ENCODE measurements at places on chromosomes 12 and 14.

GRCh38 chr14:68346556-68347343, 446.1 kb downstream of the ZFP36L1 start:
- no peak for DNase-seq

GRCh38 chr12:6883683-6884082, 10.6 kb upstream of the SPSB2 start:
- no peak for DNase-seq

- no peak for DNase-seq
These were observed 2.7 kb downstream of the CIROP start for GRCh38 chr14:23101986-23102625.

DNA sequence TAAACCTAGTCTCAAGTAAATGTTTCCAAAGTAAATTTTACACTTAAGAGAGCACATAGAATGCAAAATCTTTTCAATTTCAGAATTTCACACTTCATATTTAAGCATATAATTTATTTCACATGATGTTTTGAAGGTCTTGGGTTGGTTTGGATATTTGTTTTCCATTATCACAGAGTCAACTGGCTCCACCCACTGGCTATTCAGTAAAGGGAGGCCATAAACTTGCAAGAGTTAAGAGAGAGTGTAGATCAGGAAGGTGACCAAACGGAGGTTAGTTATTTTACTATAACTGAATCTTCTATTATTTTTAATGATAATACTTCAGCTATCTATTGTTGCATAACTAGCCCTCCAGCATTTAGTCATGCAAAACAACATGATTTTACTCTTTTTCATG, 6.2 kb upstream of the CPNE8 start:
- DNase-seq = no peak

GRCh38 chr12:54452628-54453027, 20.8 kb downstream of the GTSF1 start:
- no peak for DNase-seq

DNA sequence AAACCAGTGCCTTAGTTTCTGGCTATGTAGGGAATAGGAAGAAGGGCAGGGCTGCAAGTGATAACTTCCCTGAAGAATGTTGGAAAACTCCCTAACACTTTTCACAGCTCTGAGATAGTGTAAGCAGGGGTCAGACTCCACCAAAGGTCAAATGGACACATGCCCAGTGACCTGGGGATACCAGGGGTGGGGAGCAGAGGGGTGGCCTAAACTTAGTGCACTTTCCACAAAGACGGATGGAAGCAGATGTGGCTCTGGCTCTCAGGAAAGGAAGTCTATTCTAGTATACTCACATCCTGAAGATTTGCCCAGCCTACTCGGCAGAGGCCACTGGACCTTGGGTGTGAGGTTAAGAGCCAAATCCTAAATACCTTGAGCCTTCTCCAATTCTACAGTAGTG, 285.8 kb downstream of the NUAK1 start:
- peak; percentile 62 for DNase-seq

GRCh38 chr12:6946033-6946919, 2.5 kb downstream of the C12orf57 start:
- peak; percentile 62 for DNase-seq

DNA sequence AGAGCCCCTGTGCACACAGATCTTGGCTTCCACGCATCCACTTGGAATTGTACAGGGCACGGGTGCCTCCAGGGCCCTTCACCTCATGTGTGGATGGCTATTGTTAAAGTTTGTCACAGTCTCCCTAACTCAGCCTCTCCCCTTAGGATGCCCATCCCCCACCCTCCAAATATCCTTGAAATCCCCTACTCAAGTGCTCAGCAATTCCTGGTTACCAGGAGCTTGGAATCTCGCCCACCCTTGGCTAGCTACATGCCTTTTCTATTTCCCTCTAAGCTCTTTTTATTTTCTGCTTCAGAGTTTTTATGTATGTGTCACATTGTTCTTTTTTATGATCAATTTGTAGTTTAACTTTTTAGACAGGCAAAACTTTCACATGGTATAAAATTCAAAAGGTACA, 13.0 kb upstream of the NR1H4 start:
- DNase-seq = no peak

GRCh38 chr14:104563191-104563741, 16.3 kb upstream of the C14orf180 start:
- no peak for DNase-seq

DNA sequence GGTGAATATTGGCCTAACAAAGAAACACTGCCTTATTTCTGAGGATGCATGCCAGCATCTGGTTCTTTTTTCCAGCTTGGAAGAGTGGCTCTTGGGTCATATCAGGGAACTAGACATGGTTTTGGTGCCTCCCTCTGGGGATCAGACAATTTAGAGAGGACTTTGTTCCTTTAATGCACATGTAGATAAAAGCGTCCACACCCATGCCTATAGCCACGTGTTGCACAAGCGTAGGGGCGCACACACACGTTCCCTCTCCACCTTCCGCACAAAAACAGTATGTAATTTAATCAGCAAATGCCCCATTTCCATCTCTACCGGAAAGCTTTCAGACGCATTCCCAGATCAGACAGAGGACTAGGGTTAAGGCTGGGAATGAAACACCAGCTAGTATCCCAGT, 61.7 kb upstream of the RIC8B start:
- DNase-seq = no peak

DNA sequence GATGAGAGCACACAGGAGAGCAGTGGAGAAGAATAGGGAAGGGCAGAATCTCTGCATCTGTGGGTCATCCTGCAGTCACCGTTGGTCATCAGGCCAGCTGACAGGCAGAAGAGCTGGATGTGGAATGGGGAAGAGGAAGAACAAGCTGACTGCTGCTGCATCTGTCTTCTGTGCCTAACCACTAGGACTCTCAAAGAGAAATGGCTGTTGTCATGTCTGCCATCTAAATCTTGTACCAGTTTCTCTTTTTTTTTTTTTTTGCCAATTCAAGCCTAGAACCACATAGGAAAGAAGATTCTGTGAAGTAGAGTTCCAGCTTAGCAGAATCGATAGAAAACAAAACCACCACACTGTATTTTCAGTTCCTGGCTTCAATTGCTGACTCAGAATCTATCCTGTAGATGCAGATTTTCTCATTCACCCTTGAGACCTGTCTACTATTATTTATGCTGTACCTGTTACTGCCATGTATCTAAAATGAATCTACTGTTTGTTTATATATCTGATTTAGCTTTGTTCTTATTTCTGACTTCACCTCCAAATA, 421.9 kb upstream of the PRICKLE1 start:
- no peak for DNase-seq

DNA sequence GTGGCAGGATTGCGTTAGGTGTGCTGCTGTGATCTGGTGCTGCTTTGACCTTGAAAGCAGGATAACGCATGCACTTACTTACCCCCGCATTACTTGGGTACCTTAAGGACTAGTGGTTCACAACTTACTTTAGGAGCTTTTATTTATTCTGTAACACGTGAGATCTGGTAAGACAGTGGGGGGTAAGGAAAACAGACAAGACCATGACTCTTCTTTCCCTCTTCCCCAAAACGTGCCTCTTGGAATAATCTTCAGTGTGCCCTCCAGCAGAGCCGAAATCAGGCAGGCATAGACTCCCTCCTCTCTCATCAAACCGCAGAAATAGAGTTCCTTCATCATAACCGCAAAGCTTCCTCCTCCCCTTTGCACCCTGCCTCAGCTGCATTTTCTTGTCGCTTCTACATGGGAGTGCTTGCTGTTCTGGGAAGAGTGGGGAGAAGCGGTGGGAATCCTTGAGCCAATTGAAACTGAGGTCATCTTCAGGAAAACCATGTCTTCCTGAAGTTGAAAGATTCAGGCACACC, 43.4 kb downstream of the RAD52 start:
- no peak for DNase-seq

GRCh38 chr12:111068290-111068689, 147.9 kb upstream of the MYL2 start:
- no peak for DNase-seq

DNA sequence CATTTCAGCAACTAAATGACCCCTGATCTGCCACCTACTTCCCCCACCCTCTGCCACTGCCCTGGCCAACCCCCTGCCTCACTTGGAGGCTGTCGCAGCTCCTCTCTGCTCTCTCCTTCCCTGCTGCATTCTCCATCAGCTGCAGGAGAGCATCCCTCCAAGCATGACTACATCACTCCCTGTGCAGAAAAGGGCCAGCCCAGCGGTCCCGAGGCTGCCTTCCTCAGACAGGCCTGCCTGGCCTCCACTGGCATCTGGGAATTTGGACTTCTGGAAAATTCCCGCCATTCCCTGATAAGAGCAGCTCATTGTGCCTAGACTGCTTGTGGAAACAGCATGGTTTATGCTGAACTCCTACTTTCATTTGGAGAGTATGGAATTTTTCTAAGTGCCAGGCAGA, 12.7 kb downstream of the HVCN1 start:
- DNase-seq = no peak

- no peak for DNase-seq
These were observed 69.8 kb downstream of the GAS2L3 start for GRCh38 chr12:100643246-100643645.

DNA sequence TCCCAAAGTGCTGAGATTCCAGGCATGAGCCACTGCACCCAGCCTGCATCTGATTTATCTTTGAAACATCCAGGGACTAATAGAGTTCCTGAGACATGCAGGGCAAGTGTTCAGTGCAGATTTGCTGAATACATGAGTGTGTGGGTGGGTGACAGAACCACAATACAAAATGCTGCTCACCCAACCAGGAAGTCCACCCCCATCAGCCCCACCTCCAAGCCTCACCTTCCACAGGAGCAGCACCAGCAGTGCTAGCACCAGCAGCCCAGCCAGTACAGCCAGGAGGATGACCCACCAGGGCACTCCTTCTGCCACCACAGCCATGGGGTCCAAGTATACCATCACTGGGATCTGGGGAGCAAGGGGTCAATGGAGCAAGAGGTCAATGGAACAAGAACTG, 20.0 kb downstream of the ITGA7 start:
- DNase-seq = no peak

GRCh38 chr12:113619202-113619601, 147.5 kb upstream of the LHX5 start:
- no peak for DNase-seq

DNA sequence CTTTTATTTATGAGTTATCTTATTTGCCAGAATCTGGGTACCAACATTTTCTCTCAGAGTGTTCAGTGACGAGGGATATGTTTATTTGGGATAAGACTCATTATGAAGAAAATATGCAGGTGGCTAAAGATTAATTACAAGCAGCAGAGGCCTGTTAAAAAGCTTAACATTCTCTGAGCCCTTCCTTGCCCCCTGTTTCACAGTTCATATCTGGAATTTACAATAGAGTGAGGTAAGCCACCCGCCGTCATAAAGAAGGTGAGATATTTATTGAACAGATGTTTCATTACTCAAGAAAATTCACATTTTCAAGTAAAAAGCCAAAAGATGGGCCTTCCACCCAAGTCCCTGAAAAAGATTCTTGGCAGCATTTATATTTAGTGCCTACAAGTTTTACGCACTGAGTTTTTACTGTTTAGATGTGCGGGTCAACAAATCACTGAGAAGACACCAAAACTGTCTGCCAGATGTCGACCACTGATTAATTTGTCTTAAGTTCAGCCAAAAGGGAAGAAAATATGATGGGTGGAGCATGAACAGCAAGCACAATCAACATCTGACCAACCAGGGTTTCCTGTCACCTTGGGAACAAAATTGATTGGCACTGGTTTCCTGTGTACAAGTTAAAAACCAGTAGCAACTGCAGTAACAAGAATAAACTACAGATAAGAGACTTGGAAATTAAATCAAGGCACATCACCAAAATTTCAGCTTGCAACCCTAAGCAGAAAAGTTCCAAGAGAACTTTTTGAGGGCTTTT, 85.5 kb upstream of the PTPRB start:
- DNase-seq = no peak

DNA sequence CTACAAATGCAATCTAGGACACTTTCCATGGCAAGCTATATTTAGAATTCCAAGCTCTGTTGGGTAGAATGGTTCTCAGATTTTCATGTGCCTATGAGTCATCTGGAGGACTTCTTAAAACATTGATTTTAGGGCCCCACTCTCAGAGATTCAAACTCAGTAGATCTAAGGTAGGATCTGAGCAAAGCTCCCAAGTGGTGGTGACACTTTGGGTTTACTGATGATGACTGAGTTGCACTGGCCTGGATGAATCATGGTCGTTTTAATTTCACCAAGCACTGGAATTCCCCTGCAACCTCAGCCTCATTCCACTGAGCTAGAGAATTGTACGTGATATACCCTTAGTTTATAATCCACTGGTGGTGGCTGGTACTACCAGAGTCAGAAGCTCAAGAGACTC, 86.5 kb downstream of the PPM1H start:
- DNase-seq = no peak

- DNase-seq = no peak
These were observed 442 bp downstream of the ERG28 start for GRCh38 chr14:75660238-75660629.

DNA sequence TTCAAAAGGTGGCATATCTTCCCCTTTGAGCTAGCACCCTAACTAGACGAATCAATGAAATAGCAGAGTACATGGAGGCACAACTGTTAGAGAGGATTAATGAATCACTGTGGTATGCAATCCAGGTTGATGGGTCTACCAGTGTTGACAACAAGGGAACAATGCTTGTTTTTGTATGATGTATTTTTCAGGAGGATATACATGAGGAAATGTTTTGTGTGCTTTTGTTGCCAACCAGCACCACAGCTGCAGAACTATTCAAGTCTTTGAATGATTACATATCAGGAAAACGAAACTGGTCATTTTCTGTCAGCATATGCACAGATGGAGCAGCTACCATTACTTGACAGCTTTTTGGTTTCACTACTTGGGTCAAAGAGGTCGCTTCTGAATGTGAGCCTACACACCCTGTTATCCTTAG, 142.6 kb downstream of the GPHN start:
- DNase-seq = no peak

DNA sequence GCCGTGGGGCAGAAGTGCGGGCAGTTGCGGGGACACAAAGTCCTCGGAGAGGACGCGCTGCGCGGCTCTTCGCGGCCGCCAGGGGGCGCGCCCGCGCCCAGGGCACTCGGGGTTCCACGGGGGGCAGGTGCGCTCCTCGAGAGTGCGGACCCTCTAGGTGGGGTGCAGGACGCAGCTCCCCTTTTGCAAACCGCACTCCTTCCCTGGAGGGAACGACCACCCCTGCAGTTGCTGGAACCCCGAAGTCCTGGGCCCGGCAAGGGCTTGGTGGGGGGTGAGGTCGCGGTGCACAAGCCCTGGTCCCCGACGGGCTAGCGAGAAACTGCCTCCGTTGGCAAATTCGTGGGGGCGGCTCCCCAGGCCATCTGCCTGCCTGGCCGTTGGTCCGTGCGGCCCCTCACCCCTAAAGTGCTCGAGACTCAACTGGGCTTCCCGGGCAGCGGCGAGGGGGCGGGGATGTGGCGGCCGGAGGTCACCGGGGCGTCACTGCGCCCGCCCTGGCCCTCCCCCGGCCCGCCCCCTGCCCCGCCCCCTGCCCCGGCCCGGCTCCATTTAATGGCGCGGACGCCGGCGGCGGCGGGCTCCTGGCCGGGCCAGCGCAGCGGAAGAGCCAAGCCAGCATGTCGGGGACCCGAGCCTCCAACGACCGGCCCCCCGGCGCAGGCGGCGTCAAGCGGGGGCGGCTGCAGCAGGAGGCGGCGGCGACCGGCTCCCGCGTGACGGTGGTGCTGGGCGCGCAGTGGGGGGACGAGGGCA, at the start of gene ADSS1:
ADSS1 (plus strand) TSS at position 579 of the 756 bp plus-strand sequence; CDS start at position 621, 42 bp downstream.
- peak; percentile 83 for DNase-seq
